GM13976 (cell line): ENCODE measurements at places on chromosomes 6 and 20.

DNA sequence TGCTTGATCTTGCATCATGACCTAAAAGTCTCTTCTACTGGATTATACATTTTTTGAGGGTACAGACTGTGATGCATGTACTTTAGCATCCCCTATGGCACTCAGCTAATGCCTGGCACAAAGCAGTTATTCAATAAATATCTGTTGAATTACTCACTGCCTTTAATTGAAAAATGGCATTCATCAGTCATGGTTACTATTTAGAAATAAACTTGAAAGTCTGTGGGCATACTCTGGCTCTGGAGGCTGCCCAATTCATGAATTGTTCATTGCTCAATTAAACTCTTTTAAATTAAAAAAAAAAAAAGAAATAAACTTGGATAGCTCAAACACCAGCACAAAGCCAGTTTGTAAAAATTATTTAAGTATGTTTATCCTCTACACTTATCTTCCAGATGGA lies 40.0 kb downstream of the HEBP2 start:
- DNase-seq: no peak

DNA sequence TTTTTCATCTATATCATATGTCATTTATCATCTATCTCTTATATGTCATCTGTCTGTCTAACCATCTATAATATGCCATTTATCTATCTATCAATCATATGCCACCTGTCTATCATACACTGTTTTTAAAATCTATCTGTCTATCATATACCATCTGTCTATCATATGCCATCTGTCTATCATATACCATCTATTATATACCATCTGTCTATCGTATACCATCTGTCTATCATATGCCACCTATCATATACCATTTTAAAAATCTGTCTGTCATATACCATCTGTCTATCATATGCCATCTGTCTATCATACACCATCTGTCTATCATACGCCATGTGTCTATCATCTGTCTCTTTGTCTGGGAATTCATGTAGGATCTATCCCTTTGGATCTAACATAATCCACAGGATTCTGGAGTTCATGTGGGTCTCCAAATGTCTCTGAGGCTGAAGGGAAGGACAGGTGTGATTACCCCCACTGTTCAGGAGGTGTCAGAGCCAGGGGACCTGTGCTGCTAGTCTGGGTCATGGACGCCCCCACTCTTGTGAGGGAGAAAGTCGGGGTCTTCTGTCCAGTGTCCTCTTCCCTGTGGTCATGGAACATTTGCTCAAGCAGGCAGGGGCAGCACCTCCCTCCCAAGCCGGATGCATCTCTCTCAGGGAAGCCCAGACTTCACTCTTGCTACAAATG lies 36.9 kb upstream of the FRMD1 start:
- no peak for DNase-seq

GRCh38 chr6:26537846-26538571 lies at the start of gene HMGN4:
Gene HMGN4, plus strand, starts transcription at chr6:26538366. Its CDS starts 6,841 bp downstream, at chr6:26545207.
- DNase-seq: peak; percentile 85

GRCh38 chr6:7173843-7174503 lies 66.2 kb downstream of the RREB1 start:
- DNase-seq: no peak

DNA sequence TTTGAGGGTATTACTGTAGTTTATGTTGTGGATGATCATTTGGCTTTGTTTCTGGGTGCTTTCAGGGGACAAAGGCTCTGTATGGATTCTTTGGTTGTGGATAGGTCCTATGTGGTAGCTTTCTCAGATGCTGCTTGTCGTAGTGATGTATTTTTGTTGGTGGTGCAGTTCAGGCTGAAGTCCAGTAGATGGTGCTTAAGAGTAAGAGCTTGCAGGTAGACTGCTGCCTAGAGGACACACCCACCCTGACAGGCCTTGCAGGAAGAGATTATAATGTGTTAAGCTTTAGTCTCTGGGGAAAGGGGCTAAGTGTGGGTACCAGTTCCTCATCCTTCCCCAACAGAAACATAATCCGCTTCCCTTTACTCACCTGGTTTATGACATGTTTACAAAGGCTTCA lies 62.6 kb upstream of the ADGRB3 start:
- peak; percentile 40 for DNase-seq

DNA sequence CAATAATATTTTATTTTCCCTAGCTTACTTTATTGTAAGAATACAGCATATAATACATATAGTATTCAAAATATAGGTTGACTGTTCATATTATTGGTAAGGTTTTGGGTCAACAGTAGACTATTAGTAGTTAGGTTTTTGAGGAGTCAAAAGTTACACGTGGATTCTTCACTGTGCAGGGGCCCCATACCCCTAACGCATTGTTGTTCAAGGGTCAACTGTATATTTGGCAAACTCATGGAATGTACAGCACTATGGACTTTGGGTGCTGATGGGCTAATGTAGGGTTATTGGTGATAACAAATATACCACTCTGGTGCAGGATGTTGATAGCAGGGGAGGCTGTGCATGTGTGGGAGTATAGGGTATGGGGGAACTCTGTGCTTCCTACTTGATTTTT lies 397.2 kb downstream of the BCKDHB start:
- no peak for DNase-seq

- no peak for DNase-seq
Observed at GRCh38 chr6:158970640-158971275, 29.2 kb downstream of the RSPH3 start.

DNA sequence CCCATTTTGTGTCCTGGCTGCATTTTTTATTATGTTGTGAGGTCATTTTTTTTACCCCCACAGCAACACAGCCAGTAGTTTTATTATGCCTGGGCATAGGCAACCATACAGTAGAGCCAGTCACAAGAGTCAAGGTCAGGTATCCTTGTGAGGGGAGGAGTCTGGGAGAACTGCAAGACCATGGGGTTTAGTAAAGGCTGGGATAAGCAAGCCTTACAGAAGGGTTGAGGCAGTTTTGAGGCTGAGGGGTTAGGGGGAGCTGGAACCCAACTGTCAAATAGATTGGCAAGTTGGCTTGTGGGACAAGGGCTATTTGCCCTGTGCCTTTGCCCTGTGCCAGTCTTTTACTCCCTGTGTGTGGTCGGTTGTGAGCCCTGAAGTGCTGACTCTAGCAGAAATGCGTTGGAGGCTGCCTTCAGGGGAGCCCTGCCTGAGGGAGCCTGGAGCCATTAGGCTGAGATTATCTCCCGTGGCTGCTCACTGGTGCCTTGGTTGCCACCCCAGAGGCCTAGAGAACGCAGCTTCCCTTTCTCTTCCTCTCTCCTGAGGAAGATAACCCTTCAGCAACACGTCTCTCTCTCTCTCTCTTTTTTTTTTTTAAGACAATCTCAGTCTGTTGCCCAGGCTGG lies 31.1 kb downstream of the RALY start:
- no peak for DNase-seq

DNA sequence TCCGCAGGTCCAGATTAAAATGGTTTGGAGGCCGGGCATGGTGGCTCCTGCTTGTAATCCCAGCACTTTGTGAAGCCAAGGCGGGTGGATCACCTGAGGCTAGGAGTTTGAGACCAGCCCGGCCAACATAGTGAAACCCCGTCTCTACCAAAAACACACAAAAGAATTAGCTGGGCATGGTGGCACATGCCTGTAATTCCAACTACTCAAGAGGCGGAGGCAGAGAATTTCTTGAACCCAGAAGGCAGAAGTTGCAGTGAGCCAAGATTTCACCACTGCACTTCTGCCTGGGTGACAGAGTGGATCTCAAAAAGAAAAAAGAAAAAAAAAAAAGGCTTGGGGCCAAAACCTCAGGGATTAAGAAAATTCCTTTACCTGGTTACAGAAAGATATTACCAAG lies 30.5 kb downstream of the C6orf15 start:
- DNase-seq: no peak

DNA sequence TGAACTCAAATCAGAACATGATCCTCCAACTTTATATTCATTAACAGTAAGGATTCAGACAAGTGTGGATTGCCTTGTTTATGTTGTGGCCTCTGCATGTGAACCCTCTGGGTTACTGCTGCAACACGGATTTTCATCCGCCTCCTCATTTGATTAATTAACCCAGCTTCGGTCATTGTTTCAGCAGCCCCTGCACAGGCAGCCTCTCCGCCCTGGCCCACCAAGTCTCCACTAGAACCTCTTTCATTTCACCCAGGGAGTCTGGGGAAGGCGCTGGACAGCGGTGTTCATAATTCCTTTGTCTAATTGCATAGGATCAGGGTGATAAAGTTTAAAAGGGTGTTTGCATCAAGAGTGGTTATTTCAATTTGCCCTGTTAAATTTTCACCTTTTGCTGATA lies 15.7 kb downstream of the NKX2-2 start:
- no peak for DNase-seq

DNA sequence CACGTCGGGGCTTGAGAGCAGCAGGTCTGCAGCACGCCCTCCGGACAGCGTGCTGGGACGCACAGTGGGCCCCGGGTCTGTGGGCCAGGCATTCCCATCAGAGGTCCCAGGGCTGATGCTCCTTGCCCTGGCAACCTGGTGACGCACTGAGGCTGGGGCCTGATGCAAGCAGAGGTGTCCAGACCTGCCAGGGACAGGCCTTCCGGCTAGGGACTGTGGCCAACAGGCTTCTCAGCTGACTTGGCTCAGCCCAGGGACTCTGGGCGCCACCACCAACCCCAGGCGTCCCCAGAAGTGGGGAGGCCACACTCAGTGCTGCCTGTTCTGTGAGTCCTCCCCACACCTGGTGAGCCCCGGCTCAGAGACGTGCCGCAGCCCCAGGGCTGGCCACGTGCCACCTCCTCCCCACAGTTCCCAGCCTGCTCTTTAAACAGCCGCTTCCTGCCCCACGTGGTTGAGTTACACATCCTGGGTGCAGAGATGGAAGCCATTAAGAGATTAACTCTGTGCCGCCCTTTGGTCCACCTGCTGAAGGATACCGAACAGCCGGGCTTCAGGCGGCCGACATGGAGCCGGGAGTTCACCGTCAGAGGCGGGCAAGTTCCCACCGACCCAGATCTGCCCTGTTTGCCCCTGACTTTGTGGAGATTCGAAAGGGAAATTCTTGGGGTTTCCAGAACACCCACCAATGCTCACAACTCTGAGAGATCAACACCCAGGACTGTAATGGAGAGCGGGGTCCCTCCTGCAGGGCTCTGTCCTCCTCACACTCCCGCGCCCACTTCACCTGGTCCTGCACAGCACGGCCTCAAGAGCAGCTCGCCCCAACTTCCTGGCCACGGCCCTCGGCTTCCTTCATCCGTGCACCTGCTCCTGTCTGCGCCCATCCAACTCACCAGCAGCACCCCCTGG lies 37.6 kb upstream of the ZBP1 start:
- no peak for DNase-seq

DNA sequence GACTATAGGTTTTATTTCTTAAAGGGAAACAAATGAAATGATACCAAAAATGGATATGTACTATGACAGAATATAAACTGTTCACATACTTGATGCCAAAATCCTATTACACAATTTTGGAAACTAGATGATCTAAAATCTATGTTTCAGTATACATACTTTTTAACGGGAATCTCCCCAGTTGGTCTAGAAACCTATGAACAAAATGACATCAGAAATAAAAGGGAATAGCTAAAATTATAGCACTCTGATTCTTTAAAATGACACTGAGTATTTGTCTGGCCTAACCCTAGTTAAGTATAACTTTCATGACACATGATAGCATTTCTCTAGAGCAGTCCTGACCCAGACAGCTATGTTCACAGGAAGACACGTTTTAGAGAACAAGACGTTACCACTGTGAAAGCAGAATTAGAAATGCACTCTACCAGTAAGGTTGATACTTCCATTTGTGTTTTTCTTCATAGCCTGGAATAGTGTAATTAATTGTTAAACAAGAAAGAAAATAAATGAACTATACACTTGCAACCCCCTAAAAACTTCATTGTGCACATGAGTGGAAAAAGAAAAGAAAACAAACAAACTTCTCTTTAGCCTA lies 3.3 kb downstream of the OSER1 start:
- no peak for DNase-seq
